ENCODE measurements at places on chromosomes 16 and 17.
A peak's percentile ranks its signal among the peaks of the same experiment; 100 is the strongest.

DNA sequence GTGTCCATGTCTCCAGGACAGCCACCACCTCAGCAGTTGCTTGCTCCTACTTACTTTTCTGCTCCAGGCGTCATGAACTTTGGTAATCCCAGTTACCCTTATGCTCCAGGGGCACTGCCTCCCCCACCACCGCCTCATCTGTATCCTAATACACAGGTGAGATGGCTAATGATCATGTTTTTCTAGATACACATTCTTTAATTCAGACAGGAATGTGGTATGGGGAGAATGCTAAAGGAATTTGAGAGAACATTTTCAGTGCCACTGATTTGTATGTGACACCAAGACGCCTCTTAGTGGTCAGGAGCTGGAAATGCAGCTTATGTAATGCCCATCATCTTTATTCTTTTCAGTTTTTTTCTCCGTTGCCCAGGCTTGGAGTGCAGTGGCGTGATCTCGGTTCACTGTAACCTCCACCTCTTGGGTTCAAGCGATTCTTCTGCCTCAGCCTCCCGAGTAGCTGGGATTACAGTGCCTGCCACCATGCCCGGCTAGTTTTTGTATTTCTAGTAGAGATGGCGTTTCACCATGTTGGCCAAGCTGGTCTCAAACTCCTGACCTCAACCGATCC lies 8.9 kb upstream of the RAPGEFL1 start:
- peak; percentile 62 for DNase-seq

DNA sequence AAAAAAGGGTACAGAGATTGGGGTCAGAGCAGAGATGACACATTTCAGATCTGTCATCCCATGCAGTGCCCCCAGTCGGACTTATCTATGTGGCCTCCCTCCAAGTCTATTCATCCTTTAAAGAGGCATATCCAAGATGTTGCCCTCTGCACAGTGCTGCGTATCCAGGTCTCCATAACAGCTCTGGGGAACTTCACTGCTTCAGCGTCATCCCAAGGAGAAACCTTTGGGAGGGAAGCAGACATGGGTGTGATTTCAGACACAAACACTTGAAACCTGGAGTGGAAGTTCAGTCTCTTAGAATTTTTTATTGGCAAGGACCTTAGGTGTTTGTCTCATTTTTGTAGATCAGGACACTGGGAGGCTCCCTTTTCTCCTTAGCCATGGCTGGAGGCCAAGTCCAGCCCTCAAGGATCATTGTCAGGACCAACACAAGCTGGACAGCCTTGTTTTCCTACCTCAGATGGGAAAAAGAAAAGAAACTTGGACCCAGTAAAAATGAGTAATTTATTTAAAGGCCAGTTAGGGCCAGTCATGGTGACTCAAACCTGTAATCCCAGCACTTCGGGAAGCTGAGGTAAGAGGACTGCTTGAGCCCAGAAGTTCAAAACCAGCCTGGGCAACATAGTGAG lies 23.9 kb upstream of the NLK start:
- DNase-seq, result peak; percentile 34

DNA sequence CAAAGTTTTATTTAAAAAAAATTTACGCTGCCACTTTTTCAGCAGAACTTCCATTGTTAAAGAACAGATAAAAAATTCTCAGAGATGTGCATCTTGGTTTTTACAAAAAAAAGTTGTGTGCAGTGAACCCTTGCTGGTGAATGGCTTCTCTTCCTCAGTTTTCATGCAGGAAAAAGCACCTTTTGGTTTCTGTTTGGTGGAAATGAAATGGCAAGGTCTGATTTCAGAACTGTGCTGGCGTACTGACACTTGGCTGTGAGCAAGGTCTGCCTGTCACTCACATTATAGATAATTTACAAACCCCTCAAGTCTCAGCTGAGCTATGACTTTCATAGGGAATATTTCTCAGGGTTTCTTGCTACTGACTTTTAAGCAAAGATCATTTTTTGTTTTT lies 5.7 kb upstream of the SALL1 start:
- no peak for DNase-seq

- no peak for DNase-seq
Measured at GRCh38 chr16:58481931-58482330, 18.0 kb upstream of the NDRG4 start.

DNA sequence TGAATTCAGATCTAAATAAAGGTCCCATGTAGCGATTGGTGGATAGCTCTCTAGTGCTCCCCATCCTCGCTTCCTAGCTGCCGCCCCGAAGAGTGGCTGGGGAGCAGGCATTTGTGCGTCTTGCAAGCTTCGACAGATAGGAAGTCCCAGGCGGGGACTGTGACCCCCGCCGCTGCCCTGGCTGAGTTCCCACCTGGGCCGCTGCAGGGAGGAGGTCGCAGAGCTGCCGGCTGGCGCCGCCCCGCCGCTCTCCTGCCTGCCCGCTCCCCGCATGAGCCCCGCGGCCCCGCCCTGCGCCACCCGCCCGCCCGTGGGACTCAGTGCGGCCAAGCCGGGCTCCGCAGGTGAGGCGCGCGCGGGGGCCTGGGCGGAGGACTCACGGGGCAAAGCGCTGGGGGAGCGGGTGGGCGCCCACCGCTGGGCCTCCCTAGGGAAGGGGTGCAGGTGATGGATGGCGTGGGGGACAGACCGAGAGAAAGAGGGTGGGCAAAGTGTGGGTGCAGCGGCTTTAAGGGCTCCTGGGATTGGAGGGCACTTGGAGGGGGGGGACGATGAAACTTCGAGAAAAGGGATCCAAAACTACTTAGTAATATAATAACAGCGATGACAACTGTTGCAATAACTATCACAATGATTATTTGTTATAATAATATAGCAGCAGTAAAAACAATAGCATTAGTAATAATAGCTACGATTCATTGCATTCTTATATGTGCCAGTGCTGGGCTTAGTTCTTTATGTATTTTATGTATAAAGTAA lies at the start of gene OTOA:
Gene OTOA, plus strand, starts transcription at position 80 of the 759 bp plus-strand sequence. CDS start 14,547 bp downstream, outside the sequence.
- no peak for DNase-seq

DNA sequence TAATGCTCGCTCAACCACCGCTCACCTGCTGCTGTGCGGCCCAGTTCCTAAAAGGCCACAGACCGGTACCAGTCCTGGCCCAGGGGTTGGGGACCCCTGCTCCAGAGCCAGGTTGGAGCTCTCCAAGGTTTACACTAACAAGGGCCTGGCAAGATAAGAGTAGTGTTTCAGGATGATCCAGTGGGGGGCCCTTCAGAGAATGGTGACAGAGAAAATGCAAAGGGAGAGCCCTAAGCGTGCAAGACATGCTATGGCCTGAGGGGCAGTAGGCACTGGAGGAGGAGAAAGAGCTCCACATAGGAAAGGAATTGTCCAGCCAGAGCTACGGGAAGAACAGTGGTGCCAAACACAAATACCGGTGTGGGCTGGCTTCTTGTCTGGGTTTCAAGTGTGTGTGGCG lies 233.4 kb downstream of the STX8 start:
- no peak for DNase-seq

DNA sequence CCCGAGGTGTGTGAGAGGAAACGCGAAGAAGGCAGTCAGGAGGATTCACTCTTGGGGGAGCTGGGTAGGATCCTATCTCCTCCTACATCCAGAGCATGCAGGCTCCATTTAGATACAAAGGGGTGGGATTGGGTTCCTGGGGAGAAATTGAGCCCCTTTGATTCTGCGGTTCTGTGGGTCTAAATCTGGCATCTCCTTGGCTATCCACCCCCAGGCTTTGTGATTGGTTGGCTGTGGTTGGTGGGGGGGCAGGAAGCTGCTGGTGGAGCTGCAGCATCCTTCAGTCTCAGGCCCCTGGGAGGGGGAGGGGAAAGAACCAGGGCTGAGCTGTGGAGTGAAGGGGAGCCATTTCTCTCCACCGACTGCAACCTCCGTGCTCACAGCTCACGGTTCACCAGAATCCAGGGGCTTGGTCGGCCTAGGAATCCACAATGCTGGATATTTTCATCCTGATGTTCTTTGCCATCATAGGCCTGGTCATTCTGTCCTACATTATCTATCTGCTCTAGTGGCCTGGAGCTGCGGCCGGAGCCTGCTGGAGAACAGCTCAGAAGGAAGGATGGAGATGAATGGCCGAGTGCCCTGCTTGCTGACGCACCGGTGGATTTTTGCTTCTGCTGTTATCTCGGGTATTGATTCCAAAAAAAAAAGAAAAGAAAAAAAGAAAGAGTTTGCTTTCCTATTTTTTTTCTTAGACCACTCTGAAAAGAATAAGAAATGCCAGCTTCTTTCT lies at the start of gene LASP1NB:
Gene LASP1NB, plus strand, starts transcription at position 352 of the 733 bp plus-strand sequence.
- no peak for DNase-seq

DNA sequence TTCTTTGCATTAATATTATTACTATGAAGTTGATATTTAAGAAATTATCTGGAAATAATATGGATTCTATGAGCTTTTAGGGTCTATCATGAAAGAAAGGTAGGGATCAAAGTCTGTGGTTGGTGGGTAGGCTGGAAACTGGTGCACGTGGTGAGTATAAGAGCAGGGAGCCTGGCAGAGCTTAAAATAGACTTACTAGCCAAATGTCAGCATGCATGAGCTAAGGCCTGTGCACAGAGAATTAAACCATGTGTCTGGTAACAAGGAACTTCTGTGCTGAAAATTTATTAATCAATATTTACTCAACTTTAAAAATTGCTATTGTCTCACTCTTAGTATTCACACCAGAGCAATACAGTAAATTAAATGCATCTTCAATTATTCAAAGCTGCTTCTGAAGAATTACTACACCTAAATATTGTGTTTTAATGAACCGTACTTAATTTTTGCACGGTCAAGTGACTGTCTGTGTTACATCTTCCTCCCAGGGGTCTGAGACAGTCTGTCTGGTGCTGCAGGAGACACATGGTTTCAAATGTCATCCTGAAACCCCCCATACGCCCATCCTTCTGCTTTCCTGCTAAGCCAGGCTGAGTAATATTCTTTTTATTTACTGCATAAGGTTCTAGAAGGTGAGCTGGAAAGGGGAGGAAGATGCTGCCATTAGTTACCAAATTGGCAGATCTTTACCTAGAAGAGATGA lies 161.0 kb upstream of the NLRP1 start:
- DNase-seq, result no peak

GRCh38 chr17:10183931-10184930 lies 14.2 kb downstream of the GAS7 start:
- no peak for DNase-seq

DNA sequence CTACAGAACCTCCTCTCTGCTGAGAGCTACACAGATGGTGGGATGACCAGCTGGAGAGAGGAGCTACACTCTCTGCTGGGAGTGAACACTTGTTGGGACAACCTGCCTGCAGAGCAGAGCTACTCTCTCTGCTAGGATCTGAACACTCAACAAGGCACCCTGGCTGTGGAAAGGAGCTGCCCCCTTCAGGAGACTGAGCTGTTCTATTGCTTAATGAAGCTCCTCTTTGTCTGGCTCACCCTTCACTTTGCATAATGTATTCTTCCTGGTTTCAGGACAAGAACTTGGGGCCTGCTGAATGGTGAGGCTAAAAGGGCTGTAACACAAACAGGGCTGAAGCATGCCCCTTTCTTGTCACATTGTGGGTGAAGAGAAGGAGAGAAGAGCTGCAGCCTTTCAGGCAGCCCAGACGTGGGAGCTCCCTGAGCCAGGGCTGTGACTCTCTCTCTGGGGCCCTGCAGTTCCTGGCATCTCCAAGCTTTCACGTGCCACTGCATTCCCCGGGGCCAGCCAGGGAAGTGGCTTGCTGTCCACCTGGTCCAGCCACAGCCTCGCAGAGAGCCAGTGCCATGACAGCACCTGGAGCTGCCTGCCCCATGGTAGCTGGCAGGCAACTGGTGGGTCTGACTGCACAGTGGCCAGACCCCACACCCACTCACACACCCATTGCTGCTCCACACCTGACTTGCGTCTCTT lies 272.8 kb upstream of the KCNJ16 start:
- DNase-seq, result no peak

- DNase-seq, result no peak
Measured at GRCh38 chr16:62870554-62870953, 834.3 kb upstream of the CDH8 start.

Measured in RWPE1 (cell line).